ENCODE measurements at places on chromosomes 11 and 22.

DNA sequence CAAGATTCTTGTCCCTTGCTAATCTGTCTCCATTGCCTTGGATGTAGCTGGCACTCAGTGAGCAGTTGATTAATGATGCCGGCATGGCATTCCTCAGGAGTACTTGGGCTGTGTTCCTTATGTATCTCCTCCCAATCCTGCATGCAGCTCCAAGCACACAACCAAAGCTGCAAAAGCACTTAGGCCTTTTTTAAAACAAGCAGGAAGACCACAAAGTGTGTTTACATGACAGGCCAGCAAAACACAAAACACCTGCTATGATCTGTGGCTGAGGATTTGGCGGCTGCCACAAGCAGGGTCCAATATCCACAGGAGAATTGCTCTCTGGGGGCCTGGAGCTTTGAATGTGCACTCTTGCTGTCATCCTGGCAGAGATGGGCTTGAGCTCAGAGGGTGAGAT is 8.9 kb downstream of the ABTB2 start:
- no peak for DNase-seq

DNA sequence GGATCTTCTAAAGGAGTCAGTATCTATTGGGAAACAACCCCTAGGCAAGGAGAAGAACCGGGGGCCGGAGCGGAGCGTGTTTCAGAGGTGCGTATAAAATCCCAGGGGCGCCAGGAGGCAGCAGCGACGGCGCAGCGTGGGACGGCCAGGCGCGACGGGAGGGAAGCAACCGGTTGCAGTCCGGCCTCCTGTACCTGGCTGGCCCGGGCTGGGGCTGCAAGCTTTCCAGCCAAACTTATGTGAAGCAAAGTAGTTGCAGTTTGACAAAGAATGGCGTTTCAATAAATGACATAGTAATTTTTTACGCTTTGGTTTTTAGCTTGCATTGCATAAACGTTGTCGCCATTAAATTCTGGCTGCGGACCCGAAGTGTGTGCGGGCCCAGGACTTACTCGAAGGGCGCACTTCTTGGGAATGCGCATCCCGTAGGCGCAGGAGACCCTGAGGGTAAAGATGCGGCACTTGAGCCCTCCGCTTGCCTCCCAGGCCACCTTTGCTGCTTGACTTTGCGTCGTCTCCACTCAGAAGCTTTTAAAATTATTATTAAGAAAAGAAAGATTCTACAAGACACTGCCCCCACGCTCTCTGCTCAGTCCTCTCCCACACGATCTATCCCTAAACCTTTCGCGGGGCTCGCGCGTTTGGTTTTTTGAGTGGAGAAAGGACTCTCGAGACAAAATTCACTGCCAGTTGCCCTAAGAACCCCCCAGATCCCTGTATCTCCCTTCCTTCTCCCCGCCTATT is 1.6 kb upstream of the WT1 start:
- DNase-seq: no peak

GRCh38 chr22:28798810-28799605 is 1.4 kb downstream of the XBP1 start:
- peak; percentile 63 for DNase-seq

DNA sequence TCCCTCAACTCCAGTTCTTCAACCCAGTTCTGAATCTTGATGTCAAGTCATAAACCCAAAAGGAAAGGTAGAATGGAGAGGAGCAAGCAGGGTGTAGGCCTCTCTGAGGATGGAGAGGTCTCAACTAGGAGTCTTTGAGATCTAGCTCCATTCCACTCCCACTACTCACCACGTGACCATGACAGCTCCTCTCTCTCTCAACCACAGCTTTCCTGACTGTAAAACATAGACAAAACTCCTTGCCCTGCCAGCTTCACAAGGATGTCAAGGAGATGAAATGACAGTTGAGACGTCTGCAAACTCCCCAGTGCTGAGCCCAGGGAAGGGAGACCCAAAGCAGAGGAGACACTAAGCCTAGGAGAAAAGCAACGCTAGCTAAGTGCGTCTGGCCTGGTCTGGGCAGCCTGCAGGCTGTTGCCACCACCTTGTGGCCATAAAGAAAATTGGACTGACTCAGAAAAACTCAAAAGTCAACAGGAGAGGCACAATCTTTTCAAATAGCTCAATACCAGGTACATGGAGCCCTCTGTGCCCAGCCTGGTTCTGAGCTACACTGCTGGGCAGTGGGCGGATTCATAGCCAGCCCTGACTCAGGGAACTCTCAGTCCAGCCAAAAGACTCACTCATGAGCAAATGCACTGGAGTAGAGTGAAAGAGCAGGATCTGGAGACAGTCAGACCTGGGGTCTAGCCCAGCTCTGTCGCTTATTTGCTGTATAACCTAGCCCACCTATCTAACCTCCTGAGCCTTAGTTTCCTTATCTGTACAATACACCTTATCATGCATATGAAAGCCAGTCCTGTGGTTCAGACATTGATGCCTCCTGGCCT is 3.4 kb downstream of the CLPB start:
- no peak for DNase-seq

GRCh38 chr11:8043756-8044155 is 37.3 kb upstream of the TUB start:
- no peak for DNase-seq

DNA sequence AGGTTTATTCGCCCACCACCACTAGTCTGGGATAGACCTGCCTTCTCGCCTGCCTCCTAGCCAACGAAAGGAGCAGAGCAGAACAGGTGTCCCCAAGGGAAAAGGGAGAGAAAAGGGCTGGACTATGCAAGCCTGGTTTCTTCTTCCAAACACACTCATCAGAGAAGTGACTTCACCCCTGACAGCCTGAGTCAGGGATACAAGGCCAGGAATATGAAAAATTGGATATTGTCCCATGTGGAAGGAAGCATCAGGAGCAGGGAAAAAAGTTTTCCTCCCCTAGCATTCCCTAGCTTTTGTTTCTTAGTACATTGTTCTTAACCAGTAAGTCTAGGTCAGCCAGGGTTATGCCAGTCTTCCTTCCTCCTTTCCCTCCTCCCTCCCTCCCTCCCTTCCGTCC is 56.9 kb upstream of the TNRC6B start:
- no peak for DNase-seq

- no peak for DNase-seq
Measured at GRCh38 chr11:15944460-15944859, 411.9 kb downstream of the SOX6 start.

DNA sequence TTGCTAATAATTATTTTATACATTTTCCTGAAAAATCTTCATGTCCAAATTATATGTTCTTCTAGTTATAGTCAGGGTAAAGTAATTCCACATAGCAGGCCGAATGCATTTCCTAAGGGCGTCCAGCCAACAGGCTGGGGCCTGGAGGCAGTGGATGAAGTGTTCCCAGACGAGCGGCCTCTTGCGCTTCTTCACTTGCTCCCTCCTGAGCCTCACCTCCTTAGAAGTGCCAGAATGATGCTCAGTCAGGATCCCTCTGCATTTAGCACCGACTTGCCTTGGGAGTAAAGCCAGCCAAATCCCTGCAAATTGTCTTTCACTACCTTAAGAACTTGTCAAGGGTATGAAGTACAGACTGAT is 1.5 kb downstream of the OLFML1 start:
- no peak for DNase-seq

- DNase-seq: no peak
Measured at GRCh38 chr11:24391167-24391566, 105.7 kb upstream of the LUZP2 start.

GRCh38 chr11:4511282-4512245 is 29.1 kb downstream of the OR52K1 start:
- DNase-seq: no peak

DNA sequence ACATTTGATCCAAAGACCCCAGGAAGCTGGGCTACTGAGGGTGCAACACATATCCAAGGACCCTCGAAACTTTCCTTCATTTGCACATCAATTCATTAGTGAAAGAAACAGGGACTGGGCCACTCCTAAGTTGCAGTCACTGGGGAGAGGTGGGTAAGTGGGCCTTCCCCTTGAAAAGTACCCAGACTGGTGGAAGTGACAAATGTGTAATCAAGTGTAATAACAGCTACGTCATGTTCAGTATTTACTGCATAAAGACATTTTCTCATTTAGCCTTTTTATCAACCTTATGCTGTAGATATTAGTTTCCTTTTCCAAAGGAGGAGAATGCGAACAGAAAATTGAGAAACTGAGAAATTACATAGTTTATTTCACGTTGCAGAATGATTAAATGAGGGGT is 101.9 kb upstream of the OLFML1 start:
- DNase-seq: no peak

GRCh38 chr22:44305888-44306287 is 6.9 kb downstream of the SHISAL1 start:
- no peak for DNase-seq

DNA sequence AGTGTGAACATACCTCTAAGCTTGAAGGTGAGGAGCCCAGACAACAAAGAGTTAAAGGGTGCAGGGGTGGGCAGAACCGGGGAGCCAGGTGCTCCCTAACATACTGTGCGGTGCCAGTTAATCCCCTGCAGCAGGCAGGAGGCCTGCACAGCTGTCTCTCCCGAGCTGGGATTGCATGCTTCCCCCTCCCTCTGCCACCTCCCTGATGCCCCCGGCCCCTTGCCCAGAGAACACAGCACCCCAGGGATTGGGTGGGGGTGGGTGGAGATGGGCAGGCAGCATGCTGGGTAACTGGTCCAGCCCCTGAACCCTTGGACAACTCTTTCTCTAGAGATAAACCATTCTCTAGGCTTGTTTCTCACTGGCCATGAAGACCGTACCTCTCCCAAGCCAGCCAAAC is 67.7 kb upstream of the MYOD1 start:
- no peak for DNase-seq

DNA sequence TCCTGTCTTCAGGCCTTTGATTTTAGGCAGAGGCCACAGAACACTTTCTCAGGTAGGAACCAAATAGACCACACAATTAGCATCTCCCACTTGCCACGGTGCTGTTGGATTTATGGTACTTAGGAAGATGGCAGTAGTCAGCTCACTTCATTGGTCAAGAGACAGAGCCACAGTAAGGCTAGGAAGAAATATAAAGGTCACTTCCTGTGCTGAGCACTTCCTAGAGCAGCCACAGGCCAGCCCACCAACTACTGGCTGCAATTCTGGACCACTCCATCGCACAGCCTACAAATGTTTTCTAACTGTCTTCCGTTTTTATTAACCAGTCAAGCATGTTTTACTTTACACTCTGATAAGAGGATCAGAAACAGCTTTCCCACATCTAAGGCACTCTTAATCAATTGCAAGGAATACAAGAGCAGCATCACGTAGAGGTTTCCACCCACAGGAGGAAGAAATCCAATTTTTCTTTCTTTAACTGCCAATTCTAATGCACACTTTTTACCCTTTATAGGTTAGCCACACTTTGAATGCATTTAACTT is 54.7 kb downstream of the ABTB2 start:
- DNase-seq: no peak

GRCh38 chr11:4459500-4459899 is 10.4 kb downstream of the OR52K2 start:
- DNase-seq: no peak

- no peak for DNase-seq
Measured at GRCh38 chr11:13462311-13462900, 616 bp downstream of the BTBD10 start.

DNA sequence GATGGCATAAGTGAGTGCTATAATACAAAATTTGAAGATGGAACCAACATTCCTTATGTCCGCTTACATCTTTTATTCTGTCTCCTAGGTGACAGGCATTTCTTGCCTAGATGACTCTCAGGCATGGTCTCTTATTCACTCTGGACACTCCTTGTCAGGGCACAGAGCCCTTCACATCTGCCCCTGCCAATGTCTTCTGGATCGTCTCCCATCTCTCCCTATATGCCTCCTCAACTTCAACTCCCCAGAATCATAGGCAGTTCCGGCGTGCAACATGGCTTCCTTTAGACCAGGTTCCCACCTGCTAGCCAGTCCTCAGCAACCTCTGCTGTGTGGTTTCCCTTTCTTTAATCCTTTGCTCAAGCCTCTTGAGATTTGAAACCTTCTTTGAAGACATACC is 300.9 kb downstream of the TENM4 start:
- DNase-seq: no peak

- DNase-seq: no peak
Measured at GRCh38 chr11:72239313-72239848, 4.6 kb downstream of the PHOX2A start.

DNA sequence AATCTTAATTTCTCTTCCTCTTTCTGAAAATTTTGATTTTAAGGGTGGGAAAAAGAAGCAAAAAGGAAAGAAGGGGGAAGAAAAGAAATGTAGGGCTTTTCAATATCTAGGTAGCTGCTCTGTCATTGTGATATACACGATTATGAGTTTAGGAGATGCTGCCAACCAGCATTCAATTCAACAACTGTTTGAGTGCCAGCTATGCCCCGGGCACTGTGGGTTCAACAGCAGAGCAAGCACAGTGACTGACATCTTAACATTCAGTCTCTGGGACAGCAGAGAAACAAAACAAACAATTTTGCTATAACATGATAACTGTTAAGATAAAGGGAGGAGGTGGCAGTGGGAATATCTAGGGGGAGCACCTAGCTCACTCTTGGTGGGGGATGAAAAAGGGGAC is 91.6 kb downstream of the DBX1 start:
- no peak for DNase-seq

GRCh38 chr11:35796562-35796961 is 134.0 kb downstream of the TRIM44 start:
- DNase-seq: peak; percentile 52

- peak; percentile 75 for DNase-seq
Measured at GRCh38 chr11:96389720-96390487, at the start of the genes CCDC82 and JRKL. Gene CCDC82, minus strand, starts transcription at chr11:96389912. Its CDS starts 5,165 bp downstream, at chr11:96384747. Gene JRKL, plus strand, starts transcription at chr11:96390013. Its CDS starts 637 bp downstream, at chr11:96390650.

DNA sequence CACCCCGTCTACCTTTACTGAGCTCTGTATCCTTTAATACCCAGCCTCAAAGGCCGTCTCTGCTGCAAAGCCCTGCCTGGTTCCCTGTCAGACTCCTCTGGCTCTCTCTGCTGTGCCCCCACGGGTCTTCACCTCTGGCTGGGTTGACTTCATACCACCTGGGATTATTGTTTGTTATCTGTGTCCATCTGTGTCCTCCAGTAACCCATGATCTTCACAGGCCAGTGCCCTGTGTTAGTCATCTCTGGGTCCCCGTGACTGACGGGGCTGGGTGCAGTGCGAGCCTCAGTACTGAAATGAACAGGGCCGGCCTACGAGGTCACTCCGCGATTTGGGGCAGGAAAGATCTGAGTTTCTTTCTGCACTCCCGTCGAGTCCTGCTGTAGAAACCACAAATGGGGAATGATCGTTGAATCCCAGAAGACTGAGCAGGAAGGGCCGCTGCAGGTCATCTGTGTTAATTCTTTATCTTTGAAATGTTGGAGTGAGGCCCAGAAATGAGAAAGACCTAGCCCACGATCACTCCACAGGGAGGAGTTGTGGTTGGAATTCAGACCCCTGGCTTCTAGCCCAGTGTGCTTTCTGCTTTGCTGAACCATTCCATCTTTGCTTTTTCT is 12.3 kb upstream of the TUB start:
- DNase-seq: peak; percentile 27

GRCh38 chr11:78752494-78752893 is 177.8 kb upstream of the NARS2 start:
- DNase-seq: no peak

GRCh38 chr11:35323076-35323868 is 96.1 kb downstream of the SLC1A2 start:
- no peak for DNase-seq

GRCh38 chr11:121419836-121420235 is 32.3 kb upstream of the SORL1 start:
- no peak for DNase-seq
